ENCODE measurements at places on chromosomes 12 and 14. TPM values are rescaled to one million over a fixed set of nuclear protein-coding genes. Genes with fewer than 3 reads are reported as not detected.

The ACOT4 gene
- total RNA-seq, result 1.3 TPM

- H3K27me3 ChIP-seq, result peaks cover 3% of the 10 kb centered on the region
- no peak for DNase-seq
- H3K4me1 ChIP-seq, result no peaks in the 10 kb centered on the region
- no peak overlapping the region for H3K27ac ChIP-seq
- no peak overlapping the region for H3K4me3 ChIP-seq
Measured at GRCh38 chr12:128976120-128976738, 123.0 kb downstream of the GLT1D1 start.

- no peak for DNase-seq
- H3K4me3 ChIP-seq, result no peak overlapping the region
- H3K4me1 ChIP-seq, result peaks cover 8% of the 10 kb centered on the region
- no peak overlapping the region for H3K27ac ChIP-seq
- H3K36me3 ChIP-seq, result peaks cover 19% of the 10 kb centered on the region
Measured at GRCh38 chr12:45928309-45928708, 62.1 kb downstream of the SCAF11 start.

- H3K27ac ChIP-seq, result no peak overlapping the region
- no peaks in the 10 kb centered on the region for H3K4me1 ChIP-seq
- DNase-seq, result no peak
- no peaks in the 10 kb centered on the region for H3K27me3 ChIP-seq
Measured at GRCh38 chr12:122999986-123000420, 19.5 kb downstream of the ARL6IP4 start.

- no peaks in the 10 kb centered on the region for H3K27me3 ChIP-seq
- H3K4me1 ChIP-seq, result peaks cover 6% of the 10 kb centered on the region
- no peaks in the 10 kb centered on the region for H3K36me3 ChIP-seq
- DNase-seq, result no peak
Measured at GRCh38 chr14:78566859-78567172, 396.6 kb downstream of the NRXN3 start.
